Right lobe of liver (tissue), 6 donors: ENCODE measurements at places on chromosomes 2 and 18. TPM values are rescaled to one million over a fixed set of nuclear protein-coding genes. Genes with fewer than 3 reads are reported as not detected.

GRCh38 chr18:31190919-31191318 lies 28.3 kb upstream of the DSC1 start:
- no peak for DNase-seq

GRCh38 chr18:70578480-70578879 lies 289.6 kb downstream of the SOCS6 start:
- DNase-seq = no peak

DNA sequence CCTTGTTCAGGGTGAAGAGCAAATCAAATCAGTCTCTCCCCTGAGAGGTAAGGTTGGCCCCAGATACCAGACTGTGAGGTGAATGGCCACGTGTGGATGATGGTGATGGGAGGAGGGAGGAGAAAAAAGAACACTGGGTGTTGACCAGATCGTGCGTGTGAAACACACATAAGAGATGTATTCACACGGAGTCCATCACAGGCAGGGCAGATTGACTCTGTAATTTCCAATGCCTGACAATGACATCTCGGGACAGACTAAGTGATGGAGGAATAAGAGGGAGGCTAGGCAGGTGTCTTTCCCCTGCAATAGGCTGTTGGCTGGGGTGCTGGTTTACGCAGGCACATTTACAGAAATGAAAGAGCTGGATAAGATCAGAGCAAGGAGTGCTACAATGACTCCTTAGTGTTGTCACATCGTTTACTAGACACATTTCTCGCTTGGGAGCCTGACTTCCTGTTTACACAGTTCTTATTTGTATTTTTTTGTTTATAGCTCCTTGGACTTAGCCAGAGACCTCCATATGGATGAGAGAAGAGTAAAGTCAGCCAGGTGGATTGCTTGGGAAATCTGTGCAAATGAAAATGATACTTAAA lies 43.1 kb downstream of the CPO start:
- no peak for DNase-seq

- no peak for DNase-seq
These were observed 26.0 kb upstream of the ATOH8 start for GRCh38 chr2:85727798-85728197.

DNA sequence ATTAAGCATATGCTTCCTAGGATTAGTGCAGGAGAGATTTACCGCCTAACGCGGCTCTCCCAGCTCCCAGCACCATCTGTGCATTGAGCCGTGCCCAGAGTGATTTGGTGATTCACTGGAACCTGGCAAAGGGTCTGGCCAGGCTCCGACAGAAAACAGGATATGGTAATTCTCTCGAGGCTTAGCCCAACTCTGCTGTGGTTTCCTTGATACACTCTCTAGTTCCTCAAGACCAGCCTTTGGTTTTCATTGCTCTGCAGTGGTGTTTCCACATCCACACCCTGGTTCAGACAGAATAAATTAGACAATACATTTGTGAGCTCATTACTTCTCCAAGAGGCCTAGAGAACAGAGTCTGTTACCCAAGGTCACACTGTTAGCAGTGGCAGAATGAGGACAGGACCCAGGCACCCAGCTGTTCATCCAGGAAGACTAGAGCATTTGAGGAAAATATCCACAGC lies 23.0 kb upstream of the SMAD2 start:
- DNase-seq = no peak

GRCh38 chr2:10471955-10472354 lies 23.8 kb upstream of the ODC1 start:
- DNase-seq = no peak

DNA sequence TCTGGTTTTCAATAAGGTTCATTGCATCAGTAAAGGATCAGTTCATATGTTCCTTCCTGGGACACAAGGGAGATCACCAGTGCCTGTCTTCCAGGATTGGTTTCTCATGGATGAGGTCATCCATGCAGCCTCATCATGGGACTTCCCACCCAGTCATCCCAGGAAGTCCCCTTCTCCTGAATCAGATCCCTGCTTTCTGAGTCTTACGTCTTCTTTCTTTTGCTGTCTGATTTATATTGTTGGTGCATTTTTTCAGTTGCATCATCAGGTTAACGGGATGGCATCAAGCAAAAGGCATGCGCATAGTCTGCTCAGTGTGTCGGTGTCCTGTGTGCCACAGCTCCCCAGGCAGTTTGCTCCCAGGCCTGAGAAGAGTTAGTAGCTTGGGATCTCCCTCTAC lies 105.9 kb downstream of the SOX11 start:
- no peak for DNase-seq

DNA sequence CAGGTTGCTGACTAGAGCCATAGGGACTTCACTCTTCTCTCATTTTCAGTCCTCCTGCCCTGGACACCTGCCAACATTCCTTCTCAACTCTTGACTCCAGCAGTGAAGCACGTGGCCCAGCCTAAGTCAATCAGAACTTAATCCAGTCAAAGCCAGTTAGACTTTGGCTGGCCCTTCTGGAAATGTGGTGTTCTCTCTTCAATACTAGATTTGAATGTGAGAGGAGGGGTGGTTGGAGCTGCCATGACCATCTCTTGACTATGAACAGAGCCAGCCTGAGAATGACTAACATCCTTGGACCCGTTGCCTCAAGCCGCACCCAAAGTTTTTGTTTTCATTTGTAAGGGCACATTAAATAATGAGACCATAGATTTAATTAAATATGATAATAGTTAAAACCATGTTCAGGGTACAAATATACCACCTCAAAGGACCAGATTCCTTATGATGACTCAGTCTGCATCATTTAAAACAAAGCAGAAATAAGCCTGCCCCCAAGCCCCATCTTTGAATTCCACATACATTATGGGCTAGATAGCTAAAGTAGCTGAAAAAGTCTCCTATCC lies 49.7 kb upstream of the RASGRP3 start:
- peak; percentile 62 for DNase-seq

- no peak for DNase-seq
These were observed 230.6 kb downstream of the DOK6 start for GRCh38 chr18:69631281-69631680.

GRCh38 chr2:101307503-101307902 lies 998 bp downstream of the RNF149 start:
- no peak for DNase-seq

DNA sequence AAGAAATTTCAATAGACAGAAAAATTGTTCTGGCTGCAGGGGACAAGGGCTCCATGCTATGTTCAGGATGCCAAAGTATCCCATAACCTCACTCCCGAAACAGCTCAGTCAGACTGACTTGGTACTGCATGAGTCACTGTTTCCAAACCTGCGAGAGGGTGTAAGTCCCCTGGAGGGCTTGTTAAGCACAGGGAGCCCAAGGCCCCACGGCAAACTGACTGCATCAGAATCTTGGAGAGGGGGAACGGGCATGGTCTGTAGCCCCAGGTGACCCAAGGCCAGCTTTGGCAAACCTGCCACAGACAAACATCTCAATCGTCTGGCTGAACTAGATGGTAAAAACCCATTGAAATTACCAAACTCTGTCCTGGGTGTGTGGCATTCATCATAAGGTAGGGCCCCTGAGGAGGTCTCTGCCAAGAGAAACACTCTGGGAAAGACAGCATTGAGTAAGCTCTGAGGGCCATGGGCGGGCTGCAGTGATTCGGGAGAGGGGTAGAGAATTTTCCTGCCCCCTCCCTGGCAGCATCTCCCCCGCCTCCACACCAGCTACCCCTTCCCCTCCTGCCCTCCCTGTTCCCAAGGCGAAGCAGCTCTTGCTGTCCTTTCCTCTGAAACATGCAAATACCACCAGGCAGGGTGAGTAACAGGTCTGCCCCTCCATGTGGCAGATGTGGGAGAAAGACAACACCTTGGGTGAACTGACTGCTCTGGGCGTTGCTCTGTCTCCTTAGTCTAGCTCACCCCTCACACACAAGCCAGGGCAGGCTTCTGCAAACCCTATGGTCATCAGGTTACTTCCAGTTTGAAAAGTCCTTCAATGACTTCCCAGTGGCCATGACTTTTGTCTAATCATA lies 274.7 kb upstream of the SIX2 start:
- DNase-seq = no peak

GRCh38 chr2:231015478-231015877 lies 19.6 kb downstream of the SPATA3 start:
- DNase-seq = no peak

Gene UPP2
- 1.2 TPM for total RNA-seq

DNA sequence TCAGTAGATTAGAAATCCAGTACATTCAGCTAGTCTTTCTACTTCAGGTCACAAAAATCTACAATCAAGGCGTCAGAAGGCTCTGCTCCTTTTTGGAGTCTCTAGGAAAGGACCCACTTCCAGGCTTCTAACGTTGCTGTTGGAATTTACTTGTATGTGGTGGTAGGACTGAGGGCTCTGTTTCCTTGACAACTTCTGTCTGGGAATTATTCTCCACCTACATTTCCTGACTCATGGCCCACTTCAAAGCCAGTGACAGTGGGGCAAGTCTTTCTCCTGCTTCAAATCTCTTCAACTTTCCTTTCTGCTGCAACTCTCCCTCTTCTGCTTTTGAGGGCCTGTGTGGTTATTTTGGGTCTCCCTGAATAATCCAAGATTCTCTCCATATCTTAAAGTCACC lies 10.4 kb upstream of the TMX3 start:
- no peak for DNase-seq

Gene KANSL1L
- total RNA-seq = 7.6 TPM

Gene MFSD6
- 1.5 TPM for total RNA-seq

Gene TCF23
- not detected for total RNA-seq

DNA sequence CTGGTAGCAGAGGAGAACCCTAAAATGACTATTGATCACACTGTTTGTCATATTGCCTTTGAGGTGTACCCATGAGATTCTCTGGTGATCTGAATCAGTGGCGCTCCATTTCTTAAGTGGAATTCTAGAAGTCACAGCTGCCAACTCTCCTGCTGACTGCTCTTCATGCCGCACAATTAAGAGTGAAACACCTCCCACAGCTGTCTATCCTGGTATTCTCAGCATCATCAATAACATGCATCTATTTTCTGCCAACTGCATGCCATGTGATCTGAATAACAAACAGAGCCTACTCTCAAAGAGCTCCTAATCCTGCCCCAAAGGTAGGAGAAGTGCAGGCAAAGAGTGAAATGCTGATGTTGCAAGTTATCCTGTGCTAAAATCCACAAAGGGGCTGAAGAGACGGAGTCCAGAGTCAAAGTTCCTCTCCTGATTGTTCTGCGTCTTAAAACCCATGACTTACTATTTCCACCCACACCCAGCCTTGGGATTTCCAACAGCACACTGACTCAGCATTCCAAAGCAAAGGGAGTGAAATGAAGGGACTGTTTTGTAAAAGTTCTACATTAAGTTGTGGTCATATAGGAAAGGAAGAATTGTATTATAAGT lies 13.7 kb upstream of the DAPL1 start:
- DNase-seq = no peak

Gene PROC
- 256 TPM for total RNA-seq

DNA sequence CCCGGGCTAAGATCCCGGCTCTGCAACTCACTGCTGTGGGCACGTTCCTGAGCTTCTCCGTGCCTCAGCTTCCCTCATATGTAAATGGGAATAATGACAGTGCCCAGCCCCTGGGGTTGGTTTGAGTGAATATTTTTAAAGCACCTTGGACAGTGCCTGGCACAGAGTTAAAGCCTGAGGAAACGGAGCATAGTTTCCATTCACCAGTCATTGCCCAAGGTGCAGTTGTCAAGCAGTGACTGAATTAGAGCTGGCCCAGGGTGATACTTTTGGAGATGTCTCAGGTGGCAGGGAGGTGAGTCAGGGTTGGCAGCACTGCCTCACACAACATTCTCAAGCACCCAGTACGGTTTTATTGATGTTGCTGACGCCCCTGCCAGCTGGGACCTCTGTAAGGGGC lies 12.2 kb downstream of the TMEM177 start:
- DNase-seq = no peak
